ENCODE measurements at places on chromosomes 4 and X. TPM values are rescaled to one million over a fixed set of nuclear protein-coding genes. Genes with fewer than 3 reads are reported as not detected.

Gene DUSP21
- not detected for total RNA-seq

DNA sequence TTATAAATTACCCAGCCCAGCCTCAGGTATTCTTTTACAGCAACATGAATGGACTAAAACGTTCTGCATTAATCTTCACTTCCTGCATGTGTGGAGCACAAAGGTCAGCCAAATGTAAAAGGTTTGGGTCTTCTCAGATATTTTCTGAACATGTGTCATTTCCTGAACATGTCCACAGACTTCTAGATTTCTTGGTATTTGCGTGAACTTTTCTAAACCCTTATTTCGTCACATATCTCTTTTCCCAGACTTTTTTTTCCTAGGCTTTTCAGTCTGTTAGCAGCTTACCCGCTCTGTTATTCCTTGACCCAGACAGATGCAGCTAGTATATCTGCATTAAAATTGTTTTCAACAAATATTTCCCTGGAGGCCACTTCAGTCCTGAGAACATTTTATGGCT lies 57.3 kb upstream of the USP51 start:
- no peaks in the 10 kb centered on the region for H3K27me3 ChIP-seq
- H3K4me1 ChIP-seq, result no peaks in the 10 kb centered on the region
- no peak overlapping the region for H3K4me3 ChIP-seq
- H3K36me3 ChIP-seq, result no peaks in the 10 kb centered on the region

DNA sequence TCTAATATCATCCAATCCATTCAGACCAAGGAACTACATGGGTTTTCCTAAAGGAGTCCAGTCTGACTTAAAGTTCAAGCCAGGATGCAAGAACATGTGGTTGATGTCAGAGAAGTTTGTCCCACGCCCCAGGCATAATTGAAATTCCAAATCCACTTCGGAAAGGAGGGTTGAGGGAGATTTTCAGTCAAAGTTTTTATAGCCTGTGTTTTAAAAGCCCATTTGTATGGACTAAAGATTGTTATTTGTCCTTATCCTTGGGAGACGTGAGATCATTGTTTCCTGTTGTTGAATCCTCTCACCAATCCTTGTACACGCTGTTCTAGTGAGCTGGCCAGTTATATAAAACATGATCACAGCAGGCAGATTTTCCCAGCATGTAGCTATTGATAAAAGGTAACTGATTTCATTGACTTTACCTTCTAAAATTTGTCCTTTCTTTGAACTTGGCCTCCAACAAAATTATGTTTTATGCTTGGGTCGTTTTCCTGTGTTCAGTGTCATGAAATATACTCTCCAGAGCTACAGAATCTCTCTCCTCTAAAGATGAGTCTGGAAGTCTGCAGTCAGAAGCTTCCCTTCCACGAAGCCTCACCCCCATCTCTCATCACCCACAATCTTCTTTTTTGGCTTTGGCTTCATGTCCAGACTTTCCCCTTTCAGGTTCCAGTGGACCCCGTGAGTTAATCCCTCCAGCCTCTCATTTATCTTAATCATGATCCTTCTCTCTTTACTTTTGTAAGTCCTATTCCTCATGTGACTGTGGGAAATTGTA lies 92.9 kb downstream of the ATP10D start:
- no peaks in the 10 kb centered on the region for H3K4me1 ChIP-seq
- no peaks in the 10 kb centered on the region for H3K36me3 ChIP-seq
- H3K27me3 ChIP-seq, result no peaks in the 10 kb centered on the region
- DNase-seq, result no peak
- H3K27ac ChIP-seq, result no peak overlapping the region

DNA sequence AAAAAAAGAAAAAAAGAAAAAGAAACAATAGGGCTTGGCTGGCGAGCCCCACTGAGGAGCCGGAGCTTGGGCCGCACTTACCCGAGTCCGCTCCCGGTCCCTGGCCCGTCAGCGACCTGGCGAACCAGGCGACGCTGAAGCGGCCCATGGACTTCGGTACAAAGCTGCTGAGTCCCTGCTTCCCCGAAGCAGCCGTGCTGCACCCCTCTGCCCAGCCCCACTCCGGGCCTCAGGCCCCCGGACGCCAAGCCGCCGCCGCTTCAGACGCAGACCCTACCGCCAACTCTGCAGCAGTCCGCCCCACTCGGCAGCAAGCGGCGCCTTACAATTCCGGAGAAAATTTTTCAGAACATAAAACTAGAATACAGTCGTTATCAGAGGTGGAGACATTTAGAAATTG lies 300.5 kb downstream of the OPHN1 start:
- no peaks in the 10 kb centered on the region for H3K36me3 ChIP-seq
- no peak for DNase-seq
- H3K27ac ChIP-seq, result no peak overlapping the region
- no peaks in the 10 kb centered on the region for H3K27me3 ChIP-seq

DNA sequence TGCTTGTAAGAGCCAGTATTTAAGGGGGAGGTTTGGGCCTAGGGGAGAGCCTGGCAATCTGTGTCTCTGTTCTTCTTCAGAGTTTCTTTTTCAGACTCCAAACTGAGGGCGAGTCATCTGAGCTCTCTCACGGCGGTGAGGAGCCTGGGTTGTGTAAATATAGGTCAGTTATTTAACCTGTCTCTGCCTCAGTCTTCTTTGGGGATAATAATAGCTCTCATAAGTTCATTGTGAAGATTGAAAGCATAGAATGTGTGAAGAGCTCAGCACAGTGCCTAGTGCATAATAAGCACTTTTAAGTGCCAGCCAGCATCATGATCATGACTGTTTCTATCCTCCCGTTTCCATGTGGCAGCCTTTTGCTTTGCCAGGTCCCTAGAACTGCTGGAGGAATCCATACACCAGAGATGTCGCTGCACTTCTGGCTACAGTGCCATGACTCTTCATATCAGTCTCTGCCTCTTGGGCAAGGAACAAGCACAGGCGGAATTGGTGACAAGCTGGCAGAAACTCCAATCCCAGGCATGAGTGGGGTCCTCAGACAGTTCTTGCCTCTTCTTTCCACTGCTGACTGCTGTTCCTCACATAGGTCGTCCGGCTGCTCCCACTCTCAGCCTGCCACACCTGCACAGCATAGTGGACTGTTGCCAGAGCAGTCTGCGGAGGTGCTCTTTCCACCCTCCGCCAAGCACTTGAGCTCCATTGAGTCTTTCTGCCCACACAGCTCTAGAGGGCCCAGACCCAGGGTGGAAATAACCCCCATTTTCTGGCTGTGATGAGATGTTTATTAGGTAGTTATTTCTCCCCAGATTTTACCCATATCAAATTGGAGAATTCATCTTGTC lies 103.7 kb upstream of the MAML3 start:
- H3K4me3 ChIP-seq, result no peak overlapping the region
- H3K4me1 ChIP-seq, result no peaks in the 10 kb centered on the region
- no peaks in the 10 kb centered on the region for H3K36me3 ChIP-seq

DNA sequence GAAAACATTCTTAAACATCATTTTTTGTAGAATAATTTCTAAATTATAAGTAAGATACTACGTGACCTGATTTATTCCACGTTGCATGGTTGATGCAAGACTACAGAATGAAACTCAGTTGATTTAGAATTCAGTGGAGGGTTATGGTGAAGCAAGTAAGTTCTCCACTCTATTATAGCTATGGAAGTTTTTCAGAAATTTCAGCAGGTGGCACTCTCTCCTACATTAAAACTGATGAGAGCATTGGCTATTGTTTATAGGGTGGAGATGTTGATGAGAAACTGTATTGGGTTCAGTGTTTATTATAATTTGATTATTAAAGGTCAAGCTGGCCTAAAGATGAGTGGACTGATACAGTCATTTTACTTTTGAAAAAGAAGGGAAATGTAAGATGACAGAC lies 88.0 kb downstream of the FNIP2 start:
- no peaks in the 10 kb centered on the region for H3K27me3 ChIP-seq
- H3K4me3 ChIP-seq, result no peak overlapping the region
- H3K36me3 ChIP-seq, result peaks cover 14% of the 10 kb centered on the region
- no peaks in the 10 kb centered on the region for H3K4me1 ChIP-seq
- no peak overlapping the region for H3K27ac ChIP-seq

DNA sequence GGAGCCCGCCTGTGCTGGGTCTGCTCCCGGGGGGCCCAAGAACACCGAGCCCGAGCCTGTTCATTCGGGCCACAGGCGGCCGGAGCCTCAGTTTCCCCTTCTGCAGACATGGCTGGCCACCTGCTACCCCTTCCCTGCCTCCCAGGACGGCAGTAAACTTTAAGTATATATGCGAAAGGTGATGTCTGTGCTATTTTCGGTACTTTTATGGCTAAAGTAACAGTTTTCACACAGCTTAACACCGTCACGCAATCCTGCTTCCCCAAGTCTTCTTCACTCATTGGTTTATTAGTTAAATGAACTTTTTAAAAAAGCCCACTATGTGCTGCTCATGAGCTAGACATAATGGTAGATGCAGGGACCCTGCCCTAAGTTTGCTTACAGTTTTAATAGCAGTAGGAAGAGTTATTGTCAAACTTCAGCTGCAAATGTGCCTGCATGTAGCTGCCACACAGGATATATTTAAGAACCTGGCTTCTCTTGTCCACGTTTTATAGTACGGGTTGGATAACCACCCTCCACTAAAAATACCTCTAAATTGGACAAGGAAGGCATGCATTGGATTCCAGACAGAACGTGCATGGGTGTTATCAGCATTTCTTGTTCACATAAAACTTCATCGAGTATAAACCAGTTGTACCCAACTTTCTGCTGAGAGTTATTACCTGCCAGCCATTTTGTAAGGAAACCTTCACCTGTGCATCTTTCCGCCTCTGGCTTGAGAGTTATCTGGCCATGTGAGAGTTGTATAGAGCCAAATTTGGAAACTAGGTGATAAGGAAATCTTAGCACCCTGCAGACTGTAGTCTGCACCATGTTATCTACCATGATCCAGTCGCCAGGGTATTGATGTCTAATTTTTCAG lies 741 bp downstream of the ANAPC4 start:
- DNase-seq, result no peak
- peaks cover 9% of the 10 kb centered on the region for H3K36me3 ChIP-seq
- peak overlapping the region; percentile 73 for H3K27ac ChIP-seq
- H3K27me3 ChIP-seq, result no peaks in the 10 kb centered on the region

DNA sequence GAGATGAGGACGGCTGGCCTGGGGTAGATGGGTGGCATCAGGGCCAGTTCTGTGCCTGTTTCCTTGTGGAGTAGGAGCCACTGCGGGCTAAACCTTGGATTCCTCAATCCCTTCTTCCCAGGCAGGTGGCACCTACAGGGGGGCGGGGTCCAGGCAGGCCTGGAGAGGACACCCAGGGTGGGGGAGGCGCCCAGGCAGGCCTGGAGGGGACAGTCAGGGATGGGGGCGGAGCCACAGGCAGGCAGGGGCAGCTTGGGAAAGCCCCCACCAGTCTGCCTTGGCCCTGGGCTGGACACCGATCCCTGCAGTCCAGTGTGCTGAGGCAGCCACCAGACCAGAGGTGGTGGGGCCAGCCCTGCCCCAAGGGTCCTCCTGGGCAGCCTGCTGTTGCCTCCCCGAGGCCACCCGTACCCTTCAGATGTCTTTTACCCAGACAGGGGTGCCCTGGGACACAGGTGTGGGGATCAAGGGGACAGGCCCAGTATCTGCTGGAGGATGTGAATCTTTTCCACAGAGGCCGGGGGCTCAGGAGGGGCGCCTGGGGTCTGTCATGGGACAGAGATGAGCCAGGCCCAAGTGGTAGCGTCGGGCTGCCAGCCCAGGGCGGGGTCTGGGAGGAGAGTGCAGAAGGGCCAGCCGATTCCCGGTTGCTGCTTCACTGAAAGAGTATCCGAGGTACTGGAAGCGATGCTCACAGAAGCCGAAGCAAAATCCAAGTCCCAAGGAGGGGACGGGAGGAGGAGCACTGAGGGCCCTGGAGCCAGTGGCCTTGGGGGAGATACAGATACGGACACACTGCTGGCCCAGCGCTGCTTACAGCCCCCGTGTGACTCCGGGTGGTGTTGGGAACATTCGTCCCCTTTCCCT lies 34.5 kb downstream of the LRPAP1 start:
- H3K27ac ChIP-seq, result no peak overlapping the region
- no peaks in the 10 kb centered on the region for H3K36me3 ChIP-seq
- DNase-seq, result no peak
- H3K27me3 ChIP-seq, result no peaks in the 10 kb centered on the region

DNA sequence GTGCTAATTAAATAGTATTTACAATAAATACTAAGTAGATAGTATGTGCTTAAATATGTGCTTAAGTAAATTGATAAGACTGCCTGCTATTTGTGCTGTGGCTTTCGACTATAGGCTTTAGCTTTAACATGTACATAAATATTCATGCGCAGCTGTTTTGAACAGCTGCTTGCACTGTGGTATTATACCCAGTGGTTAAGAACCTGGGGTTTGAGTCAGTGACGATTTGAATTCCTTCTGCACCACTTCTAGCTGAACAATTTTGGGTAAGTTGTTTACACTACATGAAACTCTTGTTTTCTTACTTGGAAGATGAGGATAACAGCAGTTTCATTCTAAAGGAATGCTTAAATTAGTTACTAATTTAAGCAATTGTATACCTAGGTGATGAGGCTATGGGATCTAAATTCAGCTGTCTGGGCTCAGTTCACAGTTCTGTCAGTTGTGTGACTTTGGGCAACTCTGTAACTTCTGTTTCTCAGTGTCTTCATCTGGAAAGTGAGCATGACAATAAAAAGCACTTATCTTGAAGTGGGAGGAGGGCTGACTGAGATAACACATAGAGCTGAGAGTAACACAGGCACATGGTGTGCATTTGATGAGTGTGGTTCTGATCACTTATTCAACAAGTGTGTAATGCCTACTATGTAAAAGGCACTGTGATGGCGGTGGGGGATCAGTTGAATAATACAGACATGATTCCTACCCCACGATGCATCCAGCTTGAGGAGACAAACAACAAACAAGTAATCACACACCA lies 37.0 kb downstream of the HPGDS start:
- no peak overlapping the region for H3K4me3 ChIP-seq
- no peak overlapping the region for H3K27ac ChIP-seq
- DNase-seq, result no peak
- no peaks in the 10 kb centered on the region for H3K4me1 ChIP-seq
- H3K36me3 ChIP-seq, result no peaks in the 10 kb centered on the region
- H3K27me3 ChIP-seq, result no peaks in the 10 kb centered on the region

DNA sequence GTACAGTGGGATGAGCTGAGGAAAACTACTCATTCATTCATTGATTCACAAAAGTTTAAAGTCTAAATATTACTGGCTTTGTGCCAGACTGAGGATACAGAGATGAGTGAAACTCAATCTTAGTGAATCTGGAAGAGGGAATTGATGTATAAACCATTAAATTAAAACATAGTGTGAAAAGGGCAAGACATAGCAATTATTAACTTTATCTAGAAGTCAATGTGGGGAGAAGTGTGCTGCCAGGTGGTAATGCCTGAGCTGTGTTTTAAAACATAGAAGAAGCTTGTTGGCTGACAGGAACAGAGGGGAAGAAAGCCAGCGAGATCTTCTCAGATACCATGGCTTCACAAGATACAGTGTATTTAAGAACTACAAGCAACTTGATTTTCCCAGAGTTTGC lies 153.4 kb downstream of the BMPR1B start:
- no peaks in the 10 kb centered on the region for H3K36me3 ChIP-seq
- no peak for DNase-seq
- no peak overlapping the region for H3K4me3 ChIP-seq
- H3K27ac ChIP-seq, result no peak overlapping the region
- no peaks in the 10 kb centered on the region for H3K27me3 ChIP-seq
- peaks cover 15% of the 10 kb centered on the region for H3K4me1 ChIP-seq

GRCh38 chr4:3017504-3017903 lies 54.1 kb downstream of the GRK4 start:
- no peak overlapping the region for H3K27ac ChIP-seq
- no peak overlapping the region for H3K4me3 ChIP-seq
- no peak for DNase-seq
- H3K4me1 ChIP-seq, result peaks cover 11% of the 10 kb centered on the region
- no peaks in the 10 kb centered on the region for H3K36me3 ChIP-seq

- peaks cover 21% of the 10 kb centered on the region for H3K4me1 ChIP-seq
- no peak overlapping the region for H3K27ac ChIP-seq
- H3K4me3 ChIP-seq, result no peak overlapping the region
- H3K27me3 ChIP-seq, result no peaks in the 10 kb centered on the region
These were observed 80.9 kb downstream of the FAM114A1 start for GRCh38 chr4:38948551-38948950.
